ENCODE measurements at places on chromosomes 16 and 17.

GRCh38 chr16:57693550-57693949, 1.1 kb upstream of the DRC7 start:
- no peak for DNase-seq

DNA sequence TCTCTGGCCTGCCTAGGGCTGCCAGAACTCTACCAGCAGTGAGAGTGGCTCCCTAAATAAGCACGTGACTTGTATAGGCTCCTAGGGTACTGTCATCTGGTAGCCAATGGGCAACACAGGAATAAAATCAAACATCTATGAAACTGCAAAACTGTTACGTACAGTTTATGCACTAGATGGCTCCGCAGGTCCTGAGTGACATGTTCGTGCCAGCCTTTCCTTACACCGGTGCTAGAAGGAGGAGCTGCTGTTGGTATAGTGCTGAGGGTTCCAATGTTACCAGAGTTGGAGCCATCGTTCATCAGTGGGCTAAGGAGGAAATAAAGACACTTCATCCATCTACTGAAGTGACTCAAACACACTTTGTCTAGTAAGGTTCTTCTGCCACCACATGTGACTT, 63.2 kb upstream of the TRAP1 start:
- no peak for DNase-seq

GRCh38 chr17:50529849-50530248, 2.7 kb upstream of the EPN3 start:
- DNase-seq = no peak

GRCh38 chr17:16934836-16935235, 37.1 kb downstream of the TNFRSF13B start:
- DNase-seq = no peak

GRCh38 chr16:86533767-86534351, 21.2 kb downstream of the MTHFSD start:
- DNase-seq = no peak

GRCh38 chr17:35129973-35130351, 8.5 kb downstream of the FNDC8 start:
- DNase-seq = no peak

GRCh38 chr16:426115-426905, 861 bp downstream of the RAB11FIP3 start:
- no peak for DNase-seq

GRCh38 chr16:75044800-75045361, 46.1 kb downstream of the ZNRF1 start:
- no peak for DNase-seq

DNA sequence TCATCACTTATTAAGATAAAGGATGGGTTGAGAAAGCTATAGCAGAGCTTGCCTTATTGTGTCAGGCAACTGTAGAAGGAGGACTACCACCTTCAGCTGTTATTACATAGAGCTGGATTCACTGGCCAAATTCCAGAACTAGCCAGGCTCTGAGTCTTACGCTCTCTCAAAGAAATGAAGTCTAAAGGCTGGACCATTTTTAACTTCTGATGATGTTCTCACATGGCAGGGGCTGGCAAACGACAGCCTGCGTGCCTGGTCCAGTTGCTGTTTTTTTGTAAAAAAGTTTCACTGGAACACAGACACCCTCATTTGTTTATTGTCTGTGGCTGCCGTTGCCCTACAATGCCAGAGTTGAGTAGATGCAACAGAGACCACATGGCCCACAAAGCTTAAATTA, 21.2 kb downstream of the TRAF4 start:
- no peak for DNase-seq

- DNase-seq = no peak
Observed at GRCh38 chr16:86625821-86626220, 47.5 kb downstream of the FOXL1 start.

GRCh38 chr17:39122991-39123390, 28.4 kb downstream of the PLXDC1 start:
- DNase-seq = no peak
